ENCODE measurements at places on chromosomes 2 and 18.

- DNase-seq: no peak
These were observed 3.6 kb downstream of the CRYGB start for GRCh38 chr2:208142240-208142924.

- DNase-seq: no peak
These were observed 202.8 kb upstream of the THUMPD2 start for GRCh38 chr2:39981883-39982311.

GRCh38 chr2:112339986-112340385 lies 64.6 kb downstream of the ZC3H6 start:
- DNase-seq: no peak

- DNase-seq: no peak
These were observed 791.7 kb downstream of the DPP10 start for GRCh38 chr2:115234186-115234585.

DNA sequence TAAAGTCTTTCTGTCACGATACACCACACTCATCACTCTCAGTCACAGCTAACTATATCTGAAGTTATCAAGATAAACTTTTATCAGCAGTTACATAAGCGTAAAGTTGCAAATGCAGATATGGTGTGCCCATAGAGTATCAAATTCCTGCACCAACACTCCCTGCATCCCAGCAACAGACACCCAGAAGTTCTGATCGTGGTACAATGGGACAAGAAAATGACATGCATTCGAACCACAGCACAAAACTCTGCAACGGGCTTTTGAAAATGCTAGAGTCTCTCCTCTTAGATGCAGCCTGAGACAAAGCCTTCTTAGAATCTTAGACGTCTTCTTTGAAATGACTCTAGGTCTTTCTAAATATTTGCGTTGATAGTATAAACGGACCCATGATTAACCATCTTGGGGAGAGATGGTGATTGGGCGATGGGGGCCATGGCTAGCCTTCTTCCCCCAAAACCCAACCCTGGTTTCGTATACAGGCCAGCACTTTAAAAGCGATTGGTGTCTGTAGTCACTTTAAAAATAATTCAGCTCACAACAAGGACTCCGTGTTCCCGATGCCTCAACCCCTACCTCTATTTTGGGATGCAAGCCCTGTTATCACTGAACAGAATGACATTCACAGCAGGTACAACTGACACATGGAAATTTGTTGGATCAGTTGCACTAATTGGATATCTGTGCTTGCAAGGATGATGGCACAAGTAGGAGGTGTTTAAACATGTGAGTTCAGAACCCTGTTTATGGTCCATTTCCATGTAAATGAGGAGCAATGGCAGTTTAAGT lies 286.6 kb downstream of the MYT1L start:
- no peak for DNase-seq

GRCh38 chr2:149661844-149662243 lies 74.3 kb upstream of the MMADHC start:
- no peak for DNase-seq

DNA sequence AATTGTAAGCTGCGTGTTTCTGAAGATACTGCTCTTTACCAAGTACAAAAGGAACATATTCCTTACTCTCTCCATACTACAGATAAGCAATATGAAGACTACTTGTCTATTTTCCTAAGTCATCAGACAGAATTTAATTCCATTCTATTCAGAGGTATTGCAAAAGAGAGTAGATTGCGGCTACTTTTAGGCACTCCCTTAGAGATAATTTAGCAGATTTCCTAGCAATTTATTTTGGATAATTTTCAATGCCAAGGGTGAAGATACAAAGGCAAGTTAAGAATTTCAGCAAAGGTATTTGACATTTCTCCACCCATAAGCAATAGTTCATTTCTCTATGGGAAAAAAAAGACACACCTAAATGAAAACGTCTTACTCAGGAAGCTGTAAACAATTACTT lies 161.1 kb downstream of the PDE1A start:
- no peak for DNase-seq

GRCh38 chr18:41744421-41745030 lies 210.5 kb upstream of the PIK3C3 start:
- no peak for DNase-seq

- no peak for DNase-seq
These were observed 16.0 kb downstream of the SLC4A5 start for GRCh38 chr2:74327199-74327598.

- no peak for DNase-seq
These were observed at the start of gene APOB for GRCh38 chr2:21043744-21044532. APOB (minus strand) TSS chr2:21044073; CDS start chr2:21043945, 128 bp downstream.

DNA sequence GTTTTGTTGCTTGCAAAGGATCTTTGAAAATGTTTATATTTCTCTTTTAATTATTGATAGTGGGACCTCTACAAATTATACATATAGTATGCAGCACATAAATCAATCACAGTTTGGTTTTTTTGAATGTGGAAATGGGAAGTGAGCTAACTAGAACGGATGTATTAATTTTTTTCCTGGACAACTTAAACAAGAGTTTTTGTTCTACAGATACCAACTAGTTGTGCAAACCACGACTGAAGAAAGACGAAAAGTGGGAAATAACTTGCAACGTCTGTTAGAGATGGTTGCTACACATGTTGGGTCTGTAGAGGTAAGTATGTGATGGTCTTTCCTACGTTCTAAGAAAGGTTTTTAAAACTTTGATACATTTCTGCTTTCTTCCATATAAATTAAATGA lies 39.2 kb downstream of the NDC80 start:
- no peak for DNase-seq

DNA sequence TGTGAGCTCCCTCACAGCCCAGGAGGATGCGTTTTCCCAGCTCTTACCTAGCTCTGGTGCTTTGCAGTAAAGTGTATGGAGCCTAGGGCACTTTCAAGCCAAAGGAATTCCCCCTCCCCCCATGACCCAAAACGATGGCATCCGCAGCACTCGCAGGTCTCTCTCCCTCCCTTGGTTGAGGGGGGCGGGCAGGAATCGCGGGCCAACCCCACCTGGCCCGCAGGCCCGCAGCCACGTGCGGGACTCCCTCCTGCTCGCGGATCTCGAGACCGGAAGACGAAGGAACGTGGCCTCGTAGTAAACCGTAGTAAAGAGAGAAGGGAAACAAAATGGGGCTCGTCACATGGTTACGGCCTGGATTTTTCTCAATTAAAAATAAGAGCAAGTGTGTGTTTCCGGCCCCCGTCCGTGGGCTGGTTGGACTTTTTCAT lies 8.5 kb downstream of the IRS1 start:
- no peak for DNase-seq

DNA sequence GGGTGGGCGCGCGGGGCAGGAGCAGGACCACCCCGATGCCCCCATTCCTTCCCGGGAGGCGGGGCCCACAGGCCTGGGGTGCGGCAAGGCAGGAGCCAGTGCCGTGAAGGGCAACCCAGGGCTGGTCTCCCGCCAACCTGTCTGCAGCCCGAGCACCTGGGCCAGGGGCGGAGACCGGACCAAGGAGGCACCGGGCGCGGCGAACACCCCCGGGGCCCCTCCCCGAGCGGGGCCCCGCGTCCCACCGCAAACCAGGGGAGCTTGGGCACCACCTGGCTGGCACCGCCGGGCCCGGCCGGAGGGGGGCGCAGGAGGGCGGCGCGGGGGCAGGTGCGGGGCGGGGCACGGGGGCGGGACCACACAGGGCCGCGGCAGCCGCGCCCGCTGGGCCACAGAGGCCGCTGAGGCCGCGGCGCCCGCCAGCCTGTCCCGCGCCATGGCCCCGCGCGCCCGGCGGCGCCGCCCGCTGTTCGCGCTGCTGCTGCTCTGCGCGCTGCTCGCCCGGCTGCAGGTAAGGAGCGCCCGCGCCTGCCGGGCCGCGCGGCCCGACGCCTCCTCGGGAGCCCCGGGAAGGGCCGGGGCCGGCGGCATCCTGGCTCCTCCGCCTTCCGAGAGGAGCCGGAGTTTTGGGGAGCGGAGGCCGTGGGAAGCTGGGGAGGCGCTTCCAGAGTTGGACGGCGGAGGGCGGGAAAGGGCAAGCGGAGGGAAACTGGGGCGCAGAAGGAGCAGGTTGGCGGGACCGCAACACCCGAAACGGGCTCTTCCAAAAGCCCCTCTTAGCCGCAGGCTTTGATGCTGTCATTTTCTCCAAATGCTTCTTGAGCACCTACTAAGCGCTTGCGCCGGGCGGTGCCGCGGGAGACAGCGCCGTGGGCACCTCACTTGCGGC lies at the start of gene TNFRSF11A:
Gene TNFRSF11A, plus strand, starts transcription at position 394 of the 889 bp plus-strand sequence. Its CDS starts 43 bp downstream, at position 437.
- DNase-seq: no peak

DNA sequence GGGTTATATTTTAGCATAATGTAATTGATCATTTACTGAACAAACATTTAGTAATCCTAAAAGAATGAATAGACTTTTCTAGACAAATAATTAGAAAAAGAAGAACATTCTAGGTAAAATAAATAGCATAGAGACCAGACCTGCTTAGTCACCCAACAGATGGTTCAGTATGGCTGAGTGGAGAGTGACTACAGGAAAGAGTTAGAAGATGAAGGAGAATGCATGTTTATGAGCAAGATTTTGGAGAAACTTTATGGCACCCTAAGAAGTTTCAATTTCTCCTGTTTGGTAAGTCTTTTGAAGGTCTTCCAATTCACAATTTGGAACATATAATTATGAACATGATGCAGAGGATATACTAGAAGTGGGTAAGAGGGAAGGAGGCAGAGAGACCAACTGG lies 32.9 kb downstream of the FAP start:
- DNase-seq: no peak

DNA sequence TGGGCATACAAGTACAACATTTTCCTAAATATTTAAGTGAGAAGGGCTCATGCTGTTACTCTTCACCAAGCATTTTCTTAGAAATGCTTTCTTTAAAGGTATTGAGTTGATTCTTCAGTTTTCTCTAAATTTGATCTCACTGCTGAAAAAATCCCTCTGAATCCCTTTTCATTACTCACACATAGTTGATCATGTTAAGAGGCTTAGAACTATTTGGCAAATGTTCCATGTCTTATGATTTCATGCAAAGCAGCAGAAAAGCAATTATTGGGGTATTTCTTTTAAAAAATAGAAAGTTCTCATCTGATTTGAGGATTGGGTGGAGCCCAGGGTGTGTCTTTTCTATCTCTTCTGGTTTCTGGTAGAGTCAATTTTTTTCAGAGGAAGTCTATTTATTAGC lies 1079.8 kb upstream of the ZEB2 start:
- no peak for DNase-seq

- no peak for DNase-seq
These were observed 91.8 kb upstream of the SERTAD2 start for GRCh38 chr2:64745562-64745961.

GRCh38 chr2:9809064-9809356 lies 34.3 kb upstream of the TAF1B start:
- no peak for DNase-seq

DNA sequence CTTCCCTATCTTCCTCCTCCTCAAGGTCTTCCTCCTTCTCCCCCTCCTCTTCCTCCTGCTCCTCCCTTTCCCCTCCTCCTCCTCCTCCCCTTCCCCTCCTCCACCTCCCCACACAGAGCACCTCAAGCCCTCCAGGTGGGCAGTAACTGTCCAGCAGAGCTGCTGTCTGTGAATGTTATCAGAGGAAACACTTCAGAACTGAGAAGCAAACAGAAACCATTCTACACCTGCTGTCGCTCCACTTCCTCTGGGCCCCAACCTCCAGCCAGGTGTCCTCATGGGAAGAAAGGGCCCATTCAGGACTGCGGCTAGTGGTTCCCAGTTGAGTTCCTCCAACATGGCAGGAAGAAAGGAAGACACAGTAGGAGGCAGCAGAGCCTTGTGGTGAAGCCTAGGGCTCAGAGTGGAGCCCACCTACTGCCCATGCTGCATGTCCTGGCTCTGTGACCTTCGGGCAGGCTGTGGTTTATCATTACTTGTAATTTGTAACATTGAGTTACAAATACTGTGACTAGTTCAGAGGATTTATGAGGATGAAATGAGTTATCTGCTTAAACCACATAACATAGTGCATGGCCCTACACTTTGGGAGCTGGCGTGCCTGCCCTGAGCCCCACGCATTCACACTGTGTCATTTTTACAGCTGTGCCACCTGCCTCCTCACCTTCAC lies 165.9 kb upstream of the ID2 start:
- no peak for DNase-seq

GRCh38 chr2:235025800-235026536 lies 74.2 kb downstream of the SH3BP4 start:
- DNase-seq: peak; percentile 87

DNA sequence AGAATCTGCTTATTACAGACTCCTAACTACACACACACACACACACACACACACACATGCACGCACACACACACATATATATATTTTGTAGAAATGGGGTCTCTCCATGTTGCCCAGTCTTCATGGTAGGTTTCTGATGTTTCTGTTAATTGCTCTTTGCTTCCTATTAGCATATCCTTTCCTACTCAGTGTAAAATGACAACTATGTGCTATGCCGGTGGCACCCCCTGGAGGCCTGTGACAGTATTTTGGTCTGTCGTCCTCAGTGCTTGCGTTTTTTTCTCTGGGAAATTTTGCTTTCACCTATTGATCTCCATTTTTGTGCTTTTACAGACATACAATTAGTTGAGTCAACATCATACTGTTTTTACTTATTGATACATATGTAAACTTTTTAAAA lies 322.1 kb downstream of the LRRTM1 start:
- no peak for DNase-seq

DNA sequence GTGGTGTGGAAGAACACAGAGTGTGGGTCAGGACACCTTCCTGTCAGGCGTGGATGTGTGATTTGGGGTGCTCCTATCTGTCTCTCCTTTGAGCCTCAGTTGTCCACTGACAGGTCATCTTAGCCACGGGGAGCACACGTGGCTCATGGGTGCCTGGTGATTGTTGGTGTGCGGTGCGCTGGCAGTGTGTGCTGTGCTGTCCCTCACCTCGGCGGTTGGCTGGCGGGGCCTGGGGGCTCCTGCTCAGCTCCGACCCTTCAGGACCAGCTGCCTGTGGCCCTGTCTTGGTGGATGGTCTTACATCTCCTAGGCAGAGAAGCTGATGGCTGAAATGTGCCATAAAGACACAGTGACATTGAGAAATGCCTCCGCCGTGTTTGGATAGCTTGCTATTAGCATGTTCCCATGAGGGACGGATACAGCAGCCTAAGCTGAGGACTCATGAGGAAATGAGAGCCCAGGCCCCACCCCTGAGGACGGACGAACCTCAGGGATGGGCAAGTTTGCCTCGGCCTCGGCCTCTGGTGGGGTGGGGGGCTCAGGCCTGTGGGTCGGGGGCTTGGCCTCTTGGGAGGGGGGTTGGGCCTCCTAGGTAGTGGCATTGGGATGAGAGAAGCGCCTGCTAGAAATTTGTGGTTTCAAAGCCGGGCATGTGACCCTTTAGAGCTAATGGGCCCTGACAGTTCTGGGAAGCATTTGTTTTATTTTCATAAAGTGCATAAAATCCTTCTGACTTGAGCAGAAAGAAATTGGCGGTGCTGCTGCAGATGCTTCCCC lies 20.3 kb upstream of the ASB1 start:
- no peak for DNase-seq

DNA sequence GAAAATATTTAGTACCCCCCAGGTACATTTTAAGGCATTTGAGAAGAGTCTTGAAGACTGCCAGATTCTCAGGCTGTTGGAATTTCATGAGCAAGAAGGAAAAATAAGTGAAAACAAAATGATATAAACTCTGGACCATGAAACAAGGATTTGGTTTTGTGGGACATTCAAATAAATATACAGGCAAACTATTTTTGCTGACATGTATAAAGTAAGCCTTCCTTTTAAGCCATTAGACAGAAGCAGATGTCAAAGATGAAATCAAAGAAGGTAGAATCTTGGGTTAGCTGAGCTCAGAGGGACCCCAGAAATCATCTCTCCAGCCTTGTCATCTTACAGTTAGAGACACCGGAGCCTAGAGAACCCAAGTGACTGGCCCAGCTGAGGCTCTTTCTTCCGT lies 51.3 kb upstream of the ACSL3 start:
- DNase-seq: no peak

GRCh38 chr2:222907048-222907447 lies 46.2 kb downstream of the ACSL3 start:
- no peak for DNase-seq

- DNase-seq: no peak
These were observed 49.4 kb downstream of the SLC66A2 start for GRCh38 chr18:79902075-79902474.
